Stimulated activated CD4-positive, alpha-beta T cell treated with anti-CD3 and anti-CD28 coated beads, Interleukin-1b, Interleukin-23, amount 100 ng/mL, for 1 hour (primary cell): ENCODE measurements at places on chromosomes 1 and 21.

DNA sequence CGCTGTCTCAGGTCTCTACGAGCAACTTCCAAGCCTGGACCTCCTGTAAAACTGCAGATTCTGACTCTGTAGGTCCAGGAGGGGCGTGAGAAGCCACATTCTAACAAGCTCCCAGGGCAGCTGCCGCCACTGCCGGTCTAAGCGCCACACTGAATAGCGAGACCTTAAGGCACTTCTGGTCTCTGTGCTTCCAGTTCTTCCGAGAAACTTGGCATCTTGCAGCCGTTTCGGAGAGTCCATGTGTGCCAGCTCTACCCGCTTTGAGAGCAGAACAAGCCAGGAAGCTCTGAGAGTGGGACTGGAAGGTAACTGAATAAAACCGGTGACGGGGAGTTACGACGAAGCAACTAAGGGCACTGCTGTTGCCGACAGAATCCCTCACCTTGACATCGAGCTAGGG, 12.5 kb downstream of the AGT start:
- DNase-seq, result no peak

GRCh38 chr1:13605159-13605558, 21.5 kb downstream of the PDPN start:
- no peak for DNase-seq

GRCh38 chr21:22855581-22855980, 1857.4 kb downstream of the NCAM2 start:
- no peak for DNase-seq

GRCh38 chr1:227335242-227336020, 17.1 kb upstream of the CDC42BPA start:
- no peak for DNase-seq

DNA sequence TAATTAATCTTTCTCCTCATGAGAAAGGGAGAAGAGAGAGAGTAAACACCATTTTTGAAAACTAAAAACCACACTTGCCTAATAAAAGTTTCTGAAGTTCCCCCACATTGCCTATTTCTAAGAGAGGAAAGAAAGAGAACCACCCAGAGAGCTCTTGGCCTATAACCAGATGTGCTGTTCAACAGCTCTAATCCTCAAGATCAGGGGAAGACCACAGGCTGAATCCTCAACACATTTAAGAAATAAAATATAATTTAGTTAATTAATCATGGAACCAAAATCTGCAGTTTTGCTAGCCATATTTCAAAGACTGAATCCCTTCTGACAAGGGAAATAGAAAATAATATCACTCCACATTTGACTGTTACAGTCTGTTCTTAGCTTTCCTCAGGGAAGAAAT, 11.9 kb downstream of the PRRX1 start:
- DNase-seq, result no peak
